ENCODE measurements at places on chromosomes 3 and 15.

DNA sequence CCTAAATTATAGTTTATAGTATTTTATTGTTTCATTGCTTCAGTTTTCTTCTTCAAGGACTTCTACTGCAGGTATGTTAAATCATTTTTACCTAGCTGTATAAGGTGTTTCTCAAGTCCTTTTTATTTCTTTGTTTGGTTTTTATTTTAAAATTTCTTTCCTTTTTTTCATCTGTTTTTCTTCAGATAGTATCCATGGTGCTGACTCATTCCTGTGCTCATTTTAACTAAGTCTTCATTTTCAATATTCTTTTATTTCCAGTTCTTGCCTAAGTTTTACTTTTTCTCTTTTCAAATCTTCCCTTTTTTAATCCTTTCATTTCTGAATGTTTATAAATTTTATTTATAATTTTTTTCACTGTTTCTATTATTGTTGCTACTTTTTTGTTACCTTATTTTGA, 42.3 kb upstream of the STIMATE start:
- DNase-seq, result no peak

DNA sequence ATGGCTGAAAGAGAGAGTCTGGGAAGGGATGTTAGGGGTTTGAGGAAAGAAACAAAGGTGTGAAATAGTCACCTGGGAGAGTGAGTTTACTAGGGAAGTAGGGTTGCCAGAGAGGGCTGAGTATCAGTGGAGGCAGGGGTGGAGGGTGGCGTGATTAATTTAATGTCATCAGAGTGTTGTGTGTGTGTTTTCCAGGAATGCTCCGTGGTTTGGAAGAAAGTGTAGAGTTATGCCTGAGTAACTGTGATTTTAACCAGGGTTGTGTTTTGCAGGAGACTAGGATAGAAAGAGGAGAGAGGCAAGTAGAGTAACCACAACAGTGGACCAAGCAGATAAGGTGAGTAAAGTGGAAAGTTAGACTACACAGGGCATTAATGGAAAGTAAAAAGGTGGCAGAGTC, 27.2 kb downstream of the PLD1 start:
- DNase-seq, result no peak

- no peak for DNase-seq
Observed at GRCh38 chr3:167166594-167167253, 213.4 kb downstream of the ZBBX start.

GRCh38 chr3:157465741-157466140, 29.1 kb downstream of the PTX3 start:
- no peak for DNase-seq

DNA sequence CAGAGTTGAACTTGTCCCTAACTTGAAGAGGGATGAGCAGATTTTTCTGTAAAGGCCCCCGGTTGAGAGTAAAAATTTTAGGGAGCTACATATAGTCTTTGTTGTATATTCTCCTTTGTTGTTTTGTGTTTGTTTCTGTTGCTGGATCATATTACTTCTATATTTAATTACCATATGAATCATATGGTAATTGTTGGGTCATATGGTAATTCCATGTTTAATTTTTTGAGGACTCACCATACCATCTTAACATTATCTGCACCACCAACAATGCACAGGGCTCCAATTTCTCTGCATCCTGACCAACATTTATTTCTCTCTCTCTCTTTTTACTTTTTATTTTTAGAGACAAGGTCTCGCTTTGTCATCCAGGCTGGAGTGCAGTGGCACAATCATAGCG, 7.4 kb upstream of the ZFYVE19 start:
- DNase-seq, result no peak

DNA sequence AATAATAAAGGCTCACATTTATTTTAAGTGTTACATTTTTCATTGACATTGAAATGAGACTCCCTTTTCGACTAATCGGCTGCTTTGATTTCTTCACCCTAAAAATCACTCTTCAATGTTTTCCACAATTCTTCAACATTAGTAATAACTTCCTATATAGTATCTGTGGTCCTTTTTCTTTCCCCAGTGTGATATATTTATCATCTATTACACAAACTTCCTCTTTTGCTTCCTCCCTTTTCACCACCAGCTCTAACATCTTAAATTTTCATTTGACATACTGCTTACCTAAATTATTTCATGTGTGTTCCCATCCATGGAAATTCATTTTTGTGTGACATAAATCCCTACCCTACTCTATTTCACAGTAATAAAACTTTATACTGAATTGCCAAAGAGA, 244.4 kb downstream of the TIGIT start:
- no peak for DNase-seq

GRCh38 chr3:107938143-107938542, 152.7 kb downstream of the CD47 start:
- DNase-seq, result no peak

All from activated T-helper 9 cell treated with anti-CD3 and anti-CD28 coated beads, Interleukin-2, amount 50 U/mL, for 16 hours (primary cell).